ENCODE measurements at places on chromosomes 5 and 9.

DNA sequence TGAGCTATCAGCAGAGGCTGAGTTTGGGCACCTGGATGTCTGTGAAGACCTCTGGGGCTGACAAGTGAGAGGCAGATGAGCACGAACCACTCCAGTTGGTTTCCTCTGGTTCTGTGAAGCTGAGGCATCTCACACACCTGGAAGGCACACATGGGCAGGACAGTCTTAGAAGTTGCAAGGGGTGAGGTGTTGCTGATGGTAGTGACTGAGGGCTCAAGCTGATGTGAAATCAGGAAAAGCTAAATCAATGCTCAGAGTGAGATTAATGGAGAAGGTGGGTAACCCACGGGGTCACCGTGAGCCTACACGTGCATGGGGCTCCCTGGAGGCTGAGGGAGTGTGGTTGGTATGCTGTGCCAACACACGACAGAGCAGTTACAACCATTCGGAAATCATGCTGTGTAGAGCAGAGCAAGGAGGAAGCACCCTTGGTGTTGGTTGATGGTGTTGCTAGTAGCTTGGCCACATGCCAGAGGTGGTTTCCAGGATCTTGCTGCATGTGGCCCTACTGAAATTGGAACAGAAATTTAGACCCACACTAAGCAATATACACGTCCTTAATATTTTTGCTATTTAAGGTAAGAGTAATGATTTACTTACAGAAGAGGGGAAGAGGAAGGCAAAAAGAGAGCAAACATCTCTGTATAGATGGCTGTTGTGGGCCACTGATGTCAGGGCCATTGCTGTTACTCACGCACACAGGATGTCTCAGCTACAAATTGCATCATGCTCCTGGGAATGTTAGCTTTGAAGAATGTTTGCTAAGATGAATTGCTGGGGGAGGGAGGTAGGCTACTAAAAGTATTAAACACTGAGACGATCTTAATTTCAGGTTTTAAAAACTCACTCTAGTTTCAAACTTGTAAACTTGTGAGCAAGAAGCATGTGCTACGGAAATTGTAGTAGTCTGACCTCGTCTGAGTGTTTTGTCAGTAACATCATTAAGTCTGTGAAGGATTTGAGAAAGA, 170.5 kb downstream of the ARHGEF28 start:
- no peak for DNase-seq

GRCh38 chr9:90868555-90868954, 66.9 kb downstream of the SYK start:
- no peak for DNase-seq

DNA sequence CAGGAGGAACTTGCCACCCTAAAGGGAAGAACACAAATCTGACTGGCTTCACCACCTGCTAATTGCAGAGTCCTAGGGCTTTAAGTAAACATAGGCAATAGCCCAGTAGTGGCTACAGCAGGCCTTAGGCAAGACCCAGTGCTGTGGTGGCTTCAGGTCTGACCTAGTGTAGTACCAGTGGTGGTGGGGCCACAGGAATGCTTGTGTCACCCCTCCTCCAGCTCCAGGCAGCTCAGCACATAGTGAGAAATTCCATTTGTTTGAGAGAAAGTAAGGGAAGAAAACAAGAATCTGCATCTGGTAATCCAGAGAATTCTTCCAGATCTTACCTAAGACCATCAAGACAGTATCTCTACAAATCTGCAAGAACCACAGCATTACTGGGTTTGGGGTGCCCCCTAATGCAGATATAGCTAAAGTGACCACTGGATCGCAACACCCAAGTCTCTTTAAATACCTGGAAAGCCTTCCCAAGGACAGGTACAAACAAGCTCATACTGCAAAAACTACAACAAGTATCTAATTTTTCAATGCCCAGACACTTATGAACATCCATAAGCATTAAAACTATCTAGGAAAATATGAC, 102.6 kb upstream of the TRPM3 start:
- no peak for DNase-seq

DNA sequence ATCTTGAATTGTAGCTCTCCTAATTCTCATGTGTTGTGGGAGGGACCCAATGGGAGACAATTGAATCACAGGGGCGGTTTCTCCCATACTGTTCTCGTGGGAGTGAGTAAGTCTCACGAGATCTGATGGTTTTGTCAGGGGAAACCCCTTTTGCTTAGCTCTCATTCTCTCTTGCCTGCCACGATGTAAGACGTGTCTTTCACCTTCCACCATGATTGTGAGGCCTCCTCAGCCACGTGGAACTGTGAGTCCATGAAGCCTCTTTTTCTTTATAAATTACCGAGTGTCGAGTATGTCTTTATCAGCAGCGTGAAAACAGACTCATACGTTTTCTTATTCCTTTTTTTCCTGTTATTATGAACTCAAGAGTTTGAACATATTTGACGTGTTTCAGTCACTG, 39.1 kb downstream of the RETREG1 start:
- DNase-seq = no peak

DNA sequence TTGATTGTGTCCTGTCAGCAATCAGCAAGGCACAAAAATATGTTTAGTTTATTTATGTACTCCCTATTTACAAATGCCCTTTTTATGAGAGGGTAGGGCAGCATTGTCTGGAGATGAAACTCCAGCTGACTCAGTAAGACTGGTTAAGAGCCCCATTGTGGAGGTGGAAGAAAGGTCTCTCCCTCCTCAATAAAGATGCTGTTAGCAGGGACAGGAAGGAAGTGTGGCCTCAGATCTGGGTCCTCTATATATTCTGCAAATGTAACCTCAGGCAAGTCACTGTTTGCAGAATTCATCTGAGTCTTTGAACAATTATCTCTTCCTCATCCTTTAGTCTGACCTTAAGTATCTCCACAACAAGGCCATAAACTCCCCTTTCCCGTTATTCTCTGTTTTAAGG, 48.3 kb upstream of the TRAF1 start:
- DNase-seq = no peak

DNA sequence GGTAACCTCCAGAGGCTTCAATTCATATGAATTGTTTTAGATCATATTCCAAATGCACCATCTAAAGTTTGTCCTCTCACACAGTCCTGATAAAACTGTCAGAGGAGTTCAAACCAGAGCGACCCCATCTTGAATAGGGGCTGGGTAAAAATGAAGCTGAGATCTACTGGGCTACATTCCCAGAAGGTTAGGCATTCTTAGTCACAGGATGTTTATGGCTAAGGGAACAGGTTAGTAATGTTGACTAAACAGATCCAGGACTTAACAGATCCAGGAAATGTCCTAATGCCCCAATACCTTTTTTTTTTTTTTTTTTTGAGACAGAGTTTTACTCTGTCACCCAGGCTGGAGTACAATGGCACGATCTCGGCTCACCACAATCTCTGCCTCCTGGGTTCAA, 192.6 kb upstream of the PRDM9 start:
- no peak for DNase-seq

DNA sequence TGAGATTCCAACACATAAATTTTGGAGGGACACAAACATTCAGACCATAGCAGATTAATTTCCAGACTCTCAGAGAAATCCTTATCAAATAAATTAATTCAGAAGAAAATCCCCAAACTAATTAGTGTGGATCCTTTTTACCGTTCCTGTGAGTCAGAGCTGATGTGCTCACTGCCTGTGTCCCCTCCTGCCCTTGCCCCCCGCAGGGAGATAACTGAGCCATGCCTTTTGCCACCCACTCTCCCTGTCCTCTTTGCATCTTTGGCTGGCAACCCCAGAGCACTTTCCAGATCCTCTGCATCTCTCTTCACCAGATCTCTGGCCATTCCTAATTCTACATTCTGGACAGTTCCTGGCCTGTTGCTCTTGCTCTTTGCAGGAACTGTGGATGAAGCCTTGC, 135.4 kb upstream of the MAP1B start:
- no peak for DNase-seq
